ENCODE measurements at places on chromosomes 2 and 18.

GRCh38 chr2:40332191-40332826 lies 119.6 kb downstream of the SLC8A1 start:
- H3K27ac ChIP-seq: no peak overlapping the region
- no peaks in the 10 kb centered on the region for H3K36me3 ChIP-seq
- H3K4me1 ChIP-seq: no peaks in the 10 kb centered on the region
- no peak for DNase-seq
- H3K27me3 ChIP-seq: no peaks in the 10 kb centered on the region
- H3K4me3 ChIP-seq: no peak overlapping the region

GRCh38 chr2:191999101-191999841 lies 152.4 kb upstream of the CAVIN2 start:
- DNase-seq: no peak
- no peaks in the 10 kb centered on the region for H3K36me3 ChIP-seq
- no peak overlapping the region for H3K27ac ChIP-seq
- no peaks in the 10 kb centered on the region for H3K27me3 ChIP-seq

DNA sequence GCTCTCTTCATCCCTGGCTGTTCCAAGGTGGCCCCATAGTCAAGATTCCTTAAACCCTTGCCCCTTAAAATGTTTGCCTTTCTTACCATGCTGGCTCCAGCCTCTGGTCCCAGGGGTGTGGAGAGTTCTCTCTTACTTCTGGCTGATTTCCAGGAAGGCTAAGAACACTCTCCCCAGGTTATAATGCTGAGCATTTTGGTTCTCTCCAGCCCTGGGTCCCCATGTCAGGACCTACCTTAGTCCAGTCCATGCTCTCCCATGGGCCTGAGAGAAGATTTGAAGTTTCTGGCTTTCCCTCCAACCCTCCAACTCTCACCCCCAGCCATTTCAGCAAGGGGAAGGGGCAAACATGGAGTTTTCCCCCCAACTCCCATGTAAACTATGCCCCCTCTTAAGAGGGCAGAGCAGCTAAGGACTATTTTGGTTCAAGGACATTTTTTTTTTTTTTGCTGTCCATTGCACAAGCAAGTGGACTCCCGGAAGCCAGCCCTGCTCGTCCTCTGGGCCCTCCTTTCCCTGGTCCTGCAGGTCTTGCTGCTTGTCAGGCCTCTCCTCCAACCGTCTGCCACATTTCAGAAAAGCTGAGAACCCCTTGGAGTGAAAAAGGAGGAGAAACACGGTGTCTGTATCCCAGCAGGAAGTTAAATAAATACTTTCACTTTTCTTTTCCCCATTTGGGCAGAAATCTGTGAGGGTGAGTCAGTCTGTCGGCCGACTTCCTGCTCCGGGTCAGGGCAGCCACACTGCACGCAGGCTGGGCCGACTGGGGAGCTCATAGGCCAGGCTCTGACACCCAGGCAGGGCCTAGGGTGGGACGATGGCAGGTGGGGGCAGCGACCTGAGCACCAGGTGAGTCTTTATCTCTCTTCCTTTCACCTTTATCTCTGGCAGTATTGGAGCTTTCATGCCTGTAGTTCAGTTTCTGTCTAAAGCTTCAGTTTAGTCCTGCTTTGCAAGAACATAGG lies at the start of gene SP140L:
SP140L (plus strand) TSS at position 741 of the 965 bp plus-strand sequence; CDS start at position 818, 77 bp downstream.
- peak within 1 kb of the TSS; percentile 85 for H3K27ac ChIP-seq
- H3K4me3 ChIP-seq: peak within 1 kb of the TSS; percentile 30
- H3K36me3 ChIP-seq: no peaks in the 10 kb centered on the region
- no peaks in the 10 kb centered on the region for H3K4me1 ChIP-seq
- no peaks in the 10 kb centered on the region for H3K27me3 ChIP-seq
- DNase-seq: peak; percentile 86

- H3K27me3 ChIP-seq: no peaks in the 10 kb centered on the region
- H3K4me1 ChIP-seq: no peaks in the 10 kb centered on the region
- H3K4me3 ChIP-seq: no peak overlapping the region
- DNase-seq: no peak
Observed at GRCh38 chr2:148545390-148546256, 98.9 kb upstream of the EPC2 start.

- H3K27me3 ChIP-seq: no peaks in the 10 kb centered on the region
- H3K27ac ChIP-seq: no peak overlapping the region
- no peaks in the 10 kb centered on the region for H3K36me3 ChIP-seq
- DNase-seq: no peak
Observed at GRCh38 chr2:17422061-17422460, 96.2 kb downstream of the RAD51AP2 start.
